Body of pancreas (tissue), 4 donors: ENCODE measurements at places on chromosomes 16 and 17. TPM values are rescaled to one million over a fixed set of nuclear protein-coding genes. Genes with fewer than 3 reads are reported as not detected.
A peak's percentile ranks its signal among the peaks of the same experiment; 100 is the strongest.

DNA sequence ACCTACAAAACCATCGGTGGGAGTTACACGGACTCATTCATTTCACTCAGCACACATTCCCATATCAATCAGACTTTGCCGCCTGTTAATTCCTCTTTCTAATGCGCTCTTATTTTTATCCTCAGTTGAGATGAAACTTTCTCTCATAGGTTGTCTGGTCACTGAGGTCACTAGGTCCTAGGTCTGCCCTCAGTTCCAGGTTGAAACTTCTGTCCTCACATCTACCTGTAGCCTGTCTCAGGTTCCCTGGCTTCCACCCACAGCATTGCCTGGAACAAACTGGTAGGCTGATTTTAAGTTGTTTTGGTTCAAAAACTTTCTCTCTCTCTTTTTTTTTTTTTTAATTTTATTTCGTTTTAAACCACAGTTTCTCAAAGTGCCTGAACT is 119.7 kb downstream of the MAP2K6 start:
- no peaks in the 10 kb centered on the region for H3K27me3 ChIP-seq
- peaks cover 5% of the 10 kb centered on the region for H3K36me3 ChIP-seq
- no peak for DNase-seq
- H3K4me1 ChIP-seq = no peaks in the 10 kb centered on the region
- H3K4me3 ChIP-seq = no peak overlapping the region

MAPK8IP3 gene
- 103 TPM for total RNA-seq

DNA sequence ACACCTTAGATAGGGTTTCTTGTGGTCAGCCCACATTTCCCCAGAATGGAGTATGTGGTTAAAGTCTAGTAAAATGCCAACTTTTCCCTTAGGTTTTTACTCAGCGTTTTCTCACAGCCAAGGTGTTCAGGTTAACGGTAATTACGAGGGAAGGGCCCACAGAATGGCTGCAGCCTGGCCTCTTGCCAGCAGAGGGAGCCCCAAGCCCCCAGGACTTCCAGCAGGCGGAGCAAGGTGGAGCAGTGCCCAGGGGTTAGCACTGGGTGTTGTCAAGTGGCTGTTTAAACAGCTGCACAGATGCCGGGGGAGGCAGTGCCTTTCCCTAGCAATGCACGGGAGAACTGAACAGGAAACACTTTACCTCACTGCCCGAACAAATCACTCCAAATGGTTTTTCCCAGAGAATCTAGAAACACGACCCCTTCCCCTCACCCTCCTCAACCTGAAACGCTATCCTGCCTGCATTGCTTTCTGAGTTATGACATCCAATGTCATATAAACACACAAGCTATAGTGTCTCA is 6.6 kb downstream of the PHB1 start:
- peak; percentile 84 for DNase-seq
- peaks cover 12% of the 10 kb centered on the region for H3K4me1 ChIP-seq
- no peak overlapping the region for H3K4me3 ChIP-seq
- H3K27me3 ChIP-seq = no peaks in the 10 kb centered on the region
- H3K27ac ChIP-seq = peak overlapping the region; percentile 71

DNA sequence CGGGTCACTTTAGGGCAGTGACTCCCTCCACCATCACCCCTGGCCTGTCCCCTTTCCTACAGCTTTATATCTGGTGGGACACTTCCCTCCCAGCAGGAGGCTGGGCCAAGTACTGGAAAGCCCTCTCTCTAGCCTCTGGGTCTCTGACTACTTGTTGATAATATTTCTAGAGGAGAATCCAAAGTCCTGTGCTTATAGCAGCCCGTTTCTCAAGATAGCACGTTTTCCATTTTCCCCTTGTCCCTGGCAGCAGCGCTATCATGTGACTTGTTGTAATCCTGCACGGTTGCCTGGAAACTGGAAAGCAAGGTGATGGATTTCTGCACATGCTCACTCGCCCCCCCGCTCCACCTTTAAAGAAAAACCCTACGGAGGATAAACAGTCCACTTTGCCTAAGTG is 3.3 kb upstream of the AXIN2 start:
- H3K4me3 ChIP-seq = no peak overlapping the region
- H3K36me3 ChIP-seq = no peaks in the 10 kb centered on the region
- no peaks in the 10 kb centered on the region for H3K27me3 ChIP-seq
- peaks cover 23% of the 10 kb centered on the region for H3K4me1 ChIP-seq

MARVELD3 gene
- 58.7 TPM for total RNA-seq

- peak; percentile 62 for DNase-seq
- H3K27ac ChIP-seq = no peak overlapping the region
Measured at GRCh38 chr16:8936421-8936820, 27.3 kb downstream of the USP7 start.

DNA sequence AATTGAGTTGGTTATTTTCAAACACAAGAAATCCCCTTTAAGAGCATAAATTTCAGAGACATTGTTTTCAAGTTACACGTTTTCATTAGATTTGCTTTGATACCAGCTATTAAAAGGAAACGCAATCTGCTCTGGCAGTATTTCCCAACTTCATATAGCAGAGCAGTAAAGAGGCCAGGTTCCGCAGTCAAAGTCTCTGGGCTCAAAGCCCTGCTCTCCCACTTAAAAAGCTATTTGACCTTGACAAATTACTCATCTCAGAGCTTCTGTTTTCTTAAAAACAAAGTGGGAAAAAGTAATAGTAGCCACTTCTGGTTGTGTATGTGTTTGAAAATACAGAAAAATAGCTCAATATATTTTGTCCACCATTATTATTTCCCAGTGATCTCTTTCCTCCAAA is 89.7 kb upstream of the CDYL2 start:
- H3K4me1 ChIP-seq = no peaks in the 10 kb centered on the region
- no peak overlapping the region for H3K4me3 ChIP-seq
- H3K27me3 ChIP-seq = no peaks in the 10 kb centered on the region

GRCh38 chr17:79042421-79043190 is 18.6 kb downstream of the C1QTNF1 start:
- no peaks in the 10 kb centered on the region for H3K36me3 ChIP-seq
- peaks cover 3% of the 10 kb centered on the region for H3K4me1 ChIP-seq
- no peaks in the 10 kb centered on the region for H3K27me3 ChIP-seq
- no peak overlapping the region for H3K27ac ChIP-seq
- DNase-seq = peak; percentile 86
